ENCODE measurements at places on chromosomes 12 and 14. TPM values are rescaled to one million over a fixed set of nuclear protein-coding genes. Genes with fewer than 3 reads are reported as not detected.

The HSPB8 gene
- total RNA-seq: 11.7 TPM

The MAX gene
- 68.3 TPM for total RNA-seq

The TAC3 gene
- total RNA-seq: 9.7 TPM

The LRTM2 gene
- total RNA-seq: not detected

DNA sequence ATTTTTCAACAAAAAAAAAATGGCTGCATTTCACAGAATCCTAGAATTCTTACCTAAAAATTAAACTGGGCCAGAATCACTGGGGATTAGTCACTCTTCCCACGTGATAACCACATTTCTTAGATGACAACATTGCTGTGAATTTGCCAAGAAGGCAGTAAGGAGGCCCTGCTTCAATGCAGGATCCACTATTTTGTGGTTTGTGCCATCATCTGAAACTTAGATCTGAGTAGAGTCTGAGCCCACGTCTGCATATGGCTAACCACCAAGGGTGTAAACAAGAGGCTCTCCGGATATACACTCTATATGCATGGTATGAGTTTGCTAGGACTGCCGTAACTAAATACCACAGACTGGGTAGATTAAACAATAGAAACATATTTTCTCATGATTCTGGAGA, 24.4 kb upstream of the TBX5 start:
- peaks cover 5% of the 10 kb centered on the region for H3K27me3 ChIP-seq
- H3K4me3 ChIP-seq: no peak overlapping the region

DNA sequence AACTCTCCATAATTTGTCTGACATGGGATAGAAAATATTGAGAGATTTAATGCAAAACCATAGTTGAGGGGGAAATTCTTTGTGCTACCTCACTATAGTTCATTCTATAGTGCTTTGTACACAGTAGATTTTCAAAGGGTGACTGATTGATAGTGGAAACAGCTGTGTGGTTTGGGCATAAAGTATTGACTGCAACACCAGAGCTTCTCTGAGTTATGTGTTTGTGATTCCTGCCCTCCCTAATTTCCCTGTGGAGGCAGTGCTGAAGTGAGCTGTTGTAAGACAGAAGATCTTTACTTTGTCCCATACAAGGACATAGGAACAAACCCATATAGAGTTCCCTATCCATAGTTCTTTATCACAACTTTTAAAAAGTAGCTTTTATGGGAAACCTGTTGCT, 47.1 kb downstream of the PTPRQ start:
- H3K4me1 ChIP-seq: peaks cover 4% of the 10 kb centered on the region
- H3K27me3 ChIP-seq: no peaks in the 10 kb centered on the region
- no peak overlapping the region for H3K27ac ChIP-seq
- no peak overlapping the region for H3K4me3 ChIP-seq
- no peaks in the 10 kb centered on the region for H3K36me3 ChIP-seq

GRCh38 chr12:121128908-121129810, 3.5 kb upstream of the P2RX7 start:
- DNase-seq: no peak
- peaks cover 3% of the 10 kb centered on the region for H3K4me1 ChIP-seq
- H3K4me3 ChIP-seq: no peak overlapping the region
- no peak overlapping the region for H3K27ac ChIP-seq
- no peaks in the 10 kb centered on the region for H3K27me3 ChIP-seq

All from H1 (cell line).